ENCODE measurements at places on chromosomes 7 and 10. TPM values are rescaled to one million over a fixed set of nuclear protein-coding genes. Genes with fewer than 3 reads are reported as not detected.

The FANK1 gene
- 5.4 TPM for total RNA-seq

The SEC31B gene
- total RNA-seq: 30.9 TPM

The HSPA12A gene
- total RNA-seq: 19.8 TPM

The OR2A1 gene
- total RNA-seq: not detected

GRCh38 chr7:90903841-90904240 lies 307.7 kb downstream of the CDK14 start:
- H3K4me3 ChIP-seq: no peak overlapping the region
- no peaks in the 10 kb centered on the region for H3K36me3 ChIP-seq
- H3K27me3 ChIP-seq: no peaks in the 10 kb centered on the region

DNA sequence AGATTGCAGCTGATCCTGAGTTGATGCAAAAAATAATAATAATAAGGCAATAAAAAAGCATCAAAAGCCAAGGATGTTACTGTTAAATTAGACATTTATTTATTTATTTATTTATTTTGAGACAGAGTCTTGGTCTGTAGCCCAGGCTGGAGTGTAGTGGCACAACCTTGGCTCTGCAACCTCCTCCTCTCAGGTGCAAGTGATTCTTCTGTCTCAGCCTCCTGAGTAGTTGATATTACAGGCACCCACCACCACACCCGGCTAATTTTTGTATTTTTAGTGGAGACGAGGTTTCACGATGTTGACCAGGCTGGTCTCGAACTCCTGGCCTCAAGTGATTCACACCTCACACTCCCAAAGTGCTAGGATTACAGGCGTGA lies 465.5 kb upstream of the NRP1 start:
- no peak overlapping the region for H3K4me3 ChIP-seq
- no peak overlapping the region for H3K27ac ChIP-seq
- no peak for DNase-seq
- H3K36me3 ChIP-seq: no peaks in the 10 kb centered on the region
- H3K27me3 ChIP-seq: no peaks in the 10 kb centered on the region

DNA sequence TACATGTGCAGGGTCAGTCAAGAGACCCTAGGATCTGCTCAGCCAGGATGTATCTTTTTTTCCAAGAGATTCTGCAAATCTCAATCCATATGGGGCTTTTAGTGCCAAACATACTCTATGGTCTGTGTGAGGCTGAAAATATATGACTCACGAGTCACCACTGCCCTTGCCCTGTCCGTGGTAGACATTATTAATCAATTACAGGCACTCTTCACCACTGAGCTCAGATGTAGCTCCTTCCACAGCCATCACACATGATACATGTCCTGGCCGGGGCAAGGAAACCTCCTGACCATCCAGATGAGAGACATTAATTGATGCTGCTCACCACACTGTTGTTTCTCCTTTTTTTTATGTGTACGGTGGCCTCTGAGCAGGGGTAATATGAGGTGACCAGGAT lies 90.2 kb upstream of the RET start:
- H3K27me3 ChIP-seq: no peaks in the 10 kb centered on the region
- no peak overlapping the region for H3K27ac ChIP-seq
- no peak for DNase-seq
- no peak overlapping the region for H3K4me3 ChIP-seq
- no peaks in the 10 kb centered on the region for H3K4me1 ChIP-seq

GRCh38 chr7:25812086-25812850 lies 339.7 kb upstream of the NFE2L3 start:
- H3K36me3 ChIP-seq: no peaks in the 10 kb centered on the region
- peaks cover 52% of the 10 kb centered on the region for H3K27me3 ChIP-seq
- H3K4me3 ChIP-seq: no peak overlapping the region
- H3K4me1 ChIP-seq: no peaks in the 10 kb centered on the region
- no peak for DNase-seq

DNA sequence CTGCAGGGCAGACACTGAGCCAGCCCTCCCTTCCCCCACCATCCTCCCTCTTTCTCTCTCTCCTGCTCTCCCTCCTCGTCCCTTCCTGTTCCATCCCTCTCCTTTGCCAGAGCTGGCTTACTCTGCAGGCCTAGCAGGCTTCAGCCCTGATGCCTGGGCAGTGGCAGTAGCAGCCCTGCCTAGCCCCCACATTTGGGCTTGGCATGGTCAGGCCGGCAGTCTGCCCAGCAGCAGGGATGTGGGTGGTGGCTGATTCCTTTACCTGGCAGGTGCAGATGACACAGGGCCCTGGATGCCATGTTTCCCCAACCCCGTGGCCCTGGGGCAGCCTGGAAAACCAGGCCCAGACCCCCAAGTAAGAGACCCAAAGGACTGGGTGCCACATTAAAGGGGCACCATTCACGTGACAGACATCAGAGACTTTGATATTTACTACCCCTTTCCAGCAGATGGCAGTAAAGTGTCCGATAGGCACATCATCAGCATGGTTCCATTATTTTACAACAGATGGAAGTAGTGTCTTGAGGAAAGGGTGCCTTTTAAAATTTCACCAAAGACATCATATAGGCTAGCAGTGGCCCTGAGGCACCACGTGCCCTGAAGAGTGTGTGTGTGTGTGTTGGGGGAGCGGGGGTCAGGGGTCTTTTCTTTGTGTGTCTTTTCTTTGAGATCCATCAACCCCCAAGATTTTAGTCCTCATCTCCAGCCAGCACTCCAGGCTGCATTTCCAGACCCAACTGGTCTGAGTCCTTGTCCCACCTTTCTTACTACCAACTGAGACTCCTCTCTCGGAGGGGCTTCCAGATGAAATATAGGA lies 5.9 kb downstream of the KCP start:
- DNase-seq: peak; percentile 52
- no peaks in the 10 kb centered on the region for H3K36me3 ChIP-seq
- H3K27ac ChIP-seq: no peak overlapping the region
- H3K4me1 ChIP-seq: peaks cover 7% of the 10 kb centered on the region
- no peaks in the 10 kb centered on the region for H3K27me3 ChIP-seq

DNA sequence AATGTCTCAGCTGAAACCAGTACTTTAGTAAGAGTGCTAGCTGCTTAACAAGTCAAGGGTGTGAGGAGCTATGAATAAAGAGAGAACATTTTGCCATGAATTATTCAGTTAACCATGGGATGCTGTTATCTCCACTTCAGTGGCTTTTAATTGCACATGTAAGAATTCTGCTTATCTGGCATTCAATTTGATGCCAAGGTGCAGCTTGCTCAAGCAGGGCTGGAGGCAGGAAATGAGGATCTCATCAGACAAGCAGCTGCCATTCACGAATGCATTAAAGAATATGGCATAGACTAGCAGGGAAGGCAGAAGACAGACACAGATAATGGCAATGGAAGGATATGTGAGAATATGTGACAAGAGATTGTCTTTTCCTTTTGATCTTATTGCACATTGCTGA lies 697.8 kb downstream of the NRG3 start:
- DNase-seq: no peak
- H3K4me3 ChIP-seq: no peak overlapping the region
- H3K4me1 ChIP-seq: no peaks in the 10 kb centered on the region
- H3K27me3 ChIP-seq: no peaks in the 10 kb centered on the region

- H3K36me3 ChIP-seq: peaks cover 8% of the 10 kb centered on the region
- peak overlapping the region; percentile 93 for H3K4me3 ChIP-seq
- H3K4me1 ChIP-seq: peaks cover 73% of the 10 kb centered on the region
- H3K27me3 ChIP-seq: no peaks in the 10 kb centered on the region
- peak overlapping the region; percentile 90 for H3K27ac ChIP-seq
These were observed 1.1 kb downstream of the DDIT4 start for GRCh38 chr10:72274730-72275350.

GRCh38 chr7:49937608-49938007 lies 155.4 kb downstream of the ZPBP start:
- H3K4me1 ChIP-seq: no peaks in the 10 kb centered on the region
- H3K4me3 ChIP-seq: no peak overlapping the region
- no peaks in the 10 kb centered on the region for H3K27me3 ChIP-seq

DNA sequence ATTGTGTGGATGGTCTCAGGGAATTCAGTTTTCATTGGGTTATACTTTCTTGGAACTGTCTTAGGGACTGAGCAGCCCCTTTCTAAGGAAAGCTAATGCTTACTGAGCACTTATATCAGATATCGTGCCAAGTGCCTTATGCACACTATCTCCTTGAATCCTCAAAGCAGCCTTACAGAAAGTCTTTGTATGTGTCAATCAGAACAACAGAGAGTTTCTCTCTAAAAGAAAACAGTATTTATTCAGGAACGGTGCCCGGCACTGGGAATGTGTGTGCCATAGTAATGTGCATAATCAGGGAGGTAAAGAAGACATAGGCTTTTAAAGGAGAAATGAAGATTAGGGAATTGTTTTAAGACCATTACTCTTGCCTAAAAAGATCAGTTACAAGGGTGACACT lies 17.3 kb downstream of the ANTXRL start:
- no peak overlapping the region for H3K4me3 ChIP-seq
- no peak overlapping the region for H3K27ac ChIP-seq
- DNase-seq: no peak
- no peaks in the 10 kb centered on the region for H3K4me1 ChIP-seq

- no peak for DNase-seq
- no peak overlapping the region for H3K27ac ChIP-seq
- H3K4me1 ChIP-seq: no peaks in the 10 kb centered on the region
- H3K36me3 ChIP-seq: no peaks in the 10 kb centered on the region
- H3K27me3 ChIP-seq: no peaks in the 10 kb centered on the region
These were observed 145.3 kb downstream of the BTAF1 start for GRCh38 chr10:92068900-92069299.

- H3K27ac ChIP-seq: peak overlapping the region; percentile 13
- peak overlapping the region; percentile 49 for H3K4me3 ChIP-seq
- DNase-seq: no peak
- H3K27me3 ChIP-seq: no peaks in the 10 kb centered on the region
- no peaks in the 10 kb centered on the region for H3K36me3 ChIP-seq
- H3K4me1 ChIP-seq: peaks cover 10% of the 10 kb centered on the region
These were observed 106.7 kb downstream of the SNX10 start for GRCh38 chr7:26398427-26398755.

DNA sequence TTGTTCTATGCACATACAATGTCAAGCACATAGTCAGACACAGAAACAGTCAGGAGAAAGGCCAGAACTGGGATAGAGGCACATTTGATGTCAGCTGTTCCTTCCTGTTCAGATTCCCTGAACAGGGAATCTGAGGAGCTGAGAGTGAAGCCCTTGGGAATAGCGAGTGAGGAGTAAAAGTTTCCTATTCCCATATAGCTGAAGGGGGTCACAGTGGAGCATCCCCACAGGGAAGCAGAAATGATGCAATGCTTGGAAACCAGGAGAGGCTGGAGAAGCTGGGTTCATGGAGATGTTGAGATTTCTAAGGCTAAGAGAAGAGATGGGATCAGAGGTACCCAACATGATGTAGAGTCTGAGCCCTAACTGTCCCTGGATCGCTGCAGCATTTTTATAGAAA lies 11.3 kb upstream of the PRXL2A start:
- no peaks in the 10 kb centered on the region for H3K36me3 ChIP-seq
- no peaks in the 10 kb centered on the region for H3K27me3 ChIP-seq
- no peaks in the 10 kb centered on the region for H3K4me1 ChIP-seq
- no peak overlapping the region for H3K4me3 ChIP-seq

GRCh38 chr10:96014473-96015102 lies 28.8 kb upstream of the CCNJ start:
- H3K27ac ChIP-seq: no peak overlapping the region
- no peaks in the 10 kb centered on the region for H3K4me1 ChIP-seq
- no peaks in the 10 kb centered on the region for H3K36me3 ChIP-seq
- DNase-seq: no peak

GRCh38 chr10:59011972-59012632 lies 164.3 kb upstream of the PHYHIPL start:
- H3K4me1 ChIP-seq: no peaks in the 10 kb centered on the region
- no peaks in the 10 kb centered on the region for H3K27me3 ChIP-seq
- H3K4me3 ChIP-seq: no peak overlapping the region

DNA sequence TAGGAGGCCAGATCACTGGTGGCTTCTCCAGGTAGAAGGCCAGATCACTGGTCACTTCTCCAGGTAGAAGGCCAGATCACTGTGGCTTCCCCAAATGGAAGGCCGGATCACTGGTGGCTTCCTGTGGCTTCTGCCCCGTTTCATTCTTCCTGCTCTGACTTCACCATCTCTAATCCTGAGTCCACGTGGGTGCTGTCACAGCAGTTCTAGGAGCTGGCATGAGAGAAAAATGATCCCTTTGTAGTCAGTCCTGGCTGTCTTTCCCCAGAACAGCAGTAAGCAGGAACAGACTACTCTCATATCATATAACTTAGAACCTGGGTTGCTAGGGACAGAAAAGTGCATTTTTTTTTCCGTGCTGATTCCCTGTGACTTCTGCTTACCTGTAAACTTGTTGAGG lies 90.9 kb downstream of the ACTR3B start:
- no peaks in the 10 kb centered on the region for H3K36me3 ChIP-seq
- DNase-seq: no peak
- no peaks in the 10 kb centered on the region for H3K4me1 ChIP-seq
- H3K27me3 ChIP-seq: no peaks in the 10 kb centered on the region
- H3K4me3 ChIP-seq: no peak overlapping the region

- no peaks in the 10 kb centered on the region for H3K36me3 ChIP-seq
- DNase-seq: no peak
- H3K27ac ChIP-seq: no peak overlapping the region
- no peaks in the 10 kb centered on the region for H3K4me1 ChIP-seq
- H3K27me3 ChIP-seq: no peaks in the 10 kb centered on the region
- no peak overlapping the region for H3K4me3 ChIP-seq
These were observed 6.9 kb downstream of the KPNA7 start for GRCh38 chr7:99201027-99201426.

- H3K4me3 ChIP-seq: no peak overlapping the region
- no peaks in the 10 kb centered on the region for H3K4me1 ChIP-seq
- H3K36me3 ChIP-seq: 0 out of 2 replicates have a peak, but pooled peaks cover 2% of the 10 kb centered on the region
- H3K27me3 ChIP-seq: no peaks in the 10 kb centered on the region
- no peak for DNase-seq
These were observed 27.7 kb downstream of the IQCE start for GRCh38 chr7:2586326-2587020.

DNA sequence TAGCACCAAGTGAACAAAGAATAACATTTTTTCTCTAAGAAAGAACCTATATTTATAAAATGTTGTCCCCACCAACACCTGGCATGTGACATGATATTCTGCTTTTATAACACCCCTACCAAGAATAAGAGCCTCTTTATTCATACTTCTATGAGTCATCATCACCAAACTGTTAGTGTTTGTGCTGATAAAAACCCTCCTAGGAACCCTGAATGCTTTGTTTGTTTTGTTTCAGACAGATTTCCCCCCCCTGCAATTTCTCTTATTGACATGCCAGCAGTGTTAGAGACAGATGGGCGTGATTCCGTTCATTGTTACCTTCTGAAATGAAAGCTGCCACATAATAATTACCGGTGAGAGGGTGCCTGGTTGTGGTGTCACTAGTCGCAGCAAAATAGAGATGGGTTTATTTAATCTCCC lies 651.1 kb downstream of the SORCS1 start:
- no peaks in the 10 kb centered on the region for H3K27me3 ChIP-seq
- no peaks in the 10 kb centered on the region for H3K4me1 ChIP-seq
- no peak overlapping the region for H3K4me3 ChIP-seq
- no peak overlapping the region for H3K27ac ChIP-seq

- H3K4me3 ChIP-seq: no peak overlapping the region
- peaks cover 7% of the 10 kb centered on the region for H3K36me3 ChIP-seq
- H3K4me1 ChIP-seq: peaks cover 8% of the 10 kb centered on the region
- H3K27ac ChIP-seq: no peak overlapping the region
- no peak for DNase-seq
These were observed 3.8 kb downstream of the WIPI2 start for GRCh38 chr7:5193880-5194279.
